Ammon's horn (tissue), 1 donor: ENCODE measurements at places on chromosomes 16 and 17.

GRCh38 chr16:6725634-6726331 lies 606.9 kb upstream of the RBFOX1 start:
- DNase-seq, result peak; percentile 50

- DNase-seq, result no peak
These were observed 32.2 kb downstream of the MRM3 start for GRCh38 chr17:814371-814770.

GRCh38 chr16:89831810-89832328 lies 3.6 kb downstream of the SPIRE2 start:
- no peak for DNase-seq

DNA sequence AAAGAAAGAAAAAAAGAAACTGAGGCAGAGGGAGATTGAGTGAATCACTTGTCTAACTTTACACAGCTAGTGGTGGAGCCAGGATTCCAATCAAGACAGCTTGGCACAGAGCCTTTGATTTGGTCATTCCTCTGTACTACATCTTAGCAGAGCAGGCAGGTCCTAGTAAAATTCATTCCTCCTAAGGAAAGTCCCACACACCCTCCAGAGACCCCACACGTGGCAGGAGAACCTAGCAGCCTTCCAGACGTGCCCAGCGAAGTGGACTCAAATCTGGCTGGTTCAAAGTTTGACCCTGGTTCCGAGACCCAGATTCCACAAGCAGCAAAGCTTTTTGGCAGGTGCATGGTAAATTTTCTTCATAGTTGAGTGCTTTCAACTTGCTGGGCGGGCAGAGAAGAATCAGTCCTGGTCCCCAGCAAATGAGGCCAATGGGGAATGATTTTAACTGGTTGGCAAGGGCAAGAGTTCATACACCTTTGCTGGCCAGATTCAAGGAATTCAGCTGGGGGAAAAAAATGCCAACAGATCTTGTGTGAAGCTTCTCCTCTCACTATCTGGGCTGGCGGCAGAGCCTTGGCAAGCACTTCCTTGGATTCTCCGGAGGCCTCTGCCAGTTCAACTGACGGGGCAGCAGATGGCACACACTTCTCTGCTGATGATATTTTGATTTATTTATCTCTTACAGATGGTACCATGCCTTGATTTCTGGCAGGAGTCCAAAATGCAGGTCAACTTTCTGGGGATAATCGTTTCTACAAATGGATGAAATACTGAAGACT lies 82.4 kb downstream of the GSG1L start:
- DNase-seq, result no peak

DNA sequence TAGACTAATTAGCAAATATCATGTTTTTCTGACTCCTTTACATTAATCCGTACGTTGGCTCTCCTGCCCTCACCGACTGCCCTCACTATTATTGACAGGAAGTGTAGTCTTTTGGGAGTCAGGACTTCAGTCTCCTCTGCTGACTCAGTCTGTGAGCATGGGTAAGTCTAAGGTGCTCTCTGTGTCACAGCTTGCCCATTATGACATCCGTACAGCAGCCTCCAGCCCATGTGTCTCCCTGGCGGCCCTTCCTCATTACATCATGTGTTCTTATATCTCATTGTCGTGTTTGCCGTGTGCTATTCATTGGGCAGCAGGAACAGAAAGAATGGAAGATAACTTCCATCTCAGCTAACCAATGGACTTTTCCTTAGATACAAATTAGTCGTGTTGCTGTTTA lies 77.5 kb downstream of the MRTFB start:
- no peak for DNase-seq

DNA sequence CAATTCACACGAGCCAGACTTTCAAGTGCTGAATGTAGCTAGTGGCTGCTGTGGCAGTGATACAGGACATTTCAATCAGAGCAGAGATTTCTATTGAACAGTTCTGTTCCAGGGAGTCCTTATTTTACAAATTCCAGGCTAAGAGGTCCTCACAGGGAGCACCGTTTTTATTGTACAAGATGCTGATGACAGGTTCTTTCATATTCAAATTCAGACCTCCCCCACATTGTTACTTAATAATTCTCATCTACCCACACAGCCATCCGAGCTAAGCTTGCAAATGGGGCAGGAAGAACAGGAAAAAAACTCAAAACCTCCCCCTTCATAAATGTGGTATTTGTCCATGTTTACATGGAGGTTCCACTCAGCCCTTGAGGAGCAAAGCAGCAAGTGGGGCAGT lies 9.8 kb downstream of the GABARAPL2 start:
- DNase-seq, result peak; percentile 33

- DNase-seq, result no peak
These were observed 83.8 kb upstream of the CA10 start for GRCh38 chr17:52242268-52242667.

DNA sequence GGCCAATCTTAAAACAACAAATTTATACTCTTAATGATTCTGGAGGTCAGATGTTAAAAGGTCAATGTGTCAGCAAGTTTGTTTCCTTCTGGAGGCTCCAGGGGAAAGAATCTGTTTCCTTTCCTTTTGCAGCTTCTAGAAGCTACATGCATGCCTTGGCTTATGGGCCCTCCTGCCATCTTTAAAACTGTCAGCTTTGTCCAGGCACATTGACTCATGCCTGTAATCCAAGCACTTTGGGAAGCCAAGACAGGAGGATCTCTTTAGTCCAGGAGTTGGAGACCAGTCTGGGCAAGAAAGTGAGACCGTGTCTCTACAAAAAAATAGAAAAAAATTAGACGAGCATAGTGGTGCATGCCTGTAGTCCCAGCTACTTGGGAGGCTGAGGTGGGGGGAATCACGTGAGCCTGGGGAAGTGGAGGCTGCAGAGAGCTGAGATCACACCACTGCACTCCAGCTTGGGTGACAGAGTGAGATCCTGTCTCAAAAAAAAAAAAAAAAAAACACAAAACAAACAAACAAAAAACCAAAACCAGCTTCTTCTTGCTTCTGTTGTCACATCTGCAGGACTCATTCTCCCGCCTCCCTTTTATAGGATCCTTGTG lies 58.3 kb downstream of the NOS2 start:
- no peak for DNase-seq

- peak; percentile 69 for DNase-seq
These were observed 8.1 kb downstream of the MRPL58 start for GRCh38 chr17:75020331-75021110.

- DNase-seq, result no peak
These were observed 15.0 kb downstream of the C16orf46 start for GRCh38 chr16:81061871-81062608.

GRCh38 chr17:44222112-44222869 lies 2.8 kb upstream of the UBTF start:
- DNase-seq, result peak; percentile 89

GRCh38 chr17:37405955-37406634 lies 541 bp downstream of the ACACA start:
- DNase-seq, result no peak

DNA sequence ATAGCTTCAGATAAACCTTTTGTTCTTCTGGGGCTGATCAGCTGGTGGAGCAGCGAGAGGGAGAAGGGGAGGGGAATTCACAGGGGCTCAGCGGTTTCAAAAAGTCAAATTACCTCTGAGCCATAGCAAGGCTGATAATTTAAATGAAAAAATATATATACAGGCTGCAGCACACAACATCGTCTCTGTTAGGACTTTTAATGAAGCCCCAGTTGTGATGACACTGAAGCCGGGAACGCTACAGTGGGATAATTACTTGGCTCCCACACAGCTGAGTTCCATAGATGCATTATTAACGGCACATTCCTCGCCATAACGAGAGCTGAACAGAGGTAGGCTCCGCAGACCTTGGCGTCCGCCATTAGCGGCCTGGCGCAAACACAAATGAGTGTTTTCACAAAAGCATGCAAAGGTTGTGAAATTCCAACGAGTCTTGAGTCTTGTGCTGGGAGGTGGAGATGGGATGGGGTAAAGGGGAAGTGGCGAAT lies 216.0 kb downstream of the C16orf78 start:
- no peak for DNase-seq

DNA sequence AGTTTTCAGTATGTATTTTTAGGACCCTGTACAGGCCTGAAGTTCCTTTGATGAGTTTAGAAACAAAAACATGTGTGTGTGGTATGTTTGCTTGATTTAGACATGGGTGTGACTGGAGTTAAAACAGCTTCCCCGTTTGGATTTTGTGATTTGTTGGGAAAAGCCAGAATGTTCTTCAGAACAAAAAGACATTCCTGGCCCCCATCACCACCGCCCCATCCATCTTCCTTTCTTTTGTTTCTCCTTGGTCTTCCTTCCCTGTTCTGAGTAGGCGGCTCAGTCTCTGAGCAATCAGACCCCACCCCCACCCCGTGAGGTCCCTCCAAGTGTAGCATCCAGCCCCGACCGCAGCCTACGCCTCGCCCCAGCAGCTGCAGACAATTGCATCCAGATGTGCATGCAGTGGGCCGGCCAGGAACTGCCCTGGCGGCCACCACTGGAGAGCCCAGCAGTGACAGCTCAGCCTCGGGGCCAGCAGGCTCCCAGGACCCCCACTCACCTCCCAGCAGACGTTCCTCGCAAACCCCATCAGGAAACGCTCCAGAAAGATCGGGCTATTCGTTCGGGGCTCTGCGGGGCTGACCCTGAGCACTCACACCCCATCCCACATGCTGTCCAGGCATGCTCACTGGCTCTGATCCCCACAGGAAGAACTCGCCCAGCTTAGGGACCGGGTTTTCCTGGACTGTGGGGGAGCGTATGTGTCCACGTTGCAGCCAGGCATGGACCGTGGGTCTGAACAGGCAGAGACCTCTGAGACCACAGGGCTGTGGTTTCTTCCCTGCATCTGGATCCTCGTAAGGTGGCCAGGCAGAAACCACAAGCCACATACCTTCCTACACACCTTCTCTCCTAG lies 99.8 kb upstream of the CDH5 start:
- DNase-seq, result no peak

GRCh38 chr16:50340578-50340977 lies 28.2 kb downstream of the BRD7 start:
- DNase-seq, result no peak

DNA sequence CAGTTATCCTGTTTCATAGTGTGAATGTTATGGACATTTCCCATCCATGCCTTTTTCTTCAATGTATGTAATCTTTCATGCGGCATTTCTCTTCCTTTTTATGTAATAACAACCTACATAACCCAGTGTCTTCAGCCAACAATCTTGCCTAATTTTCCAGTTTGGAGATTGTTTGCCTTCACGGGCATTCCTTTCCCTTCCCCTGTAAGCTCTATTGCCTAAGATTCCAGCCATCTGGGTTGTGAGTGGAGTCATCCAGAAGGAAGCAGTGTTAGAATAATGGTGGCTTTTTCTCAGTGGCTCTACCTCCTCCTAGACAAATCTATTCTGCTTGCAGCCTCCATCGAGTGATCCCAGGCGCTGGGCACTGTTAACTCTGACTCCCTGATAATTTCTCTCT lies 22.3 kb downstream of the SYCE1L start:
- DNase-seq, result no peak

- DNase-seq, result no peak
These were observed 763.6 kb downstream of the CDH11 start for GRCh38 chr16:64358291-64358690.

DNA sequence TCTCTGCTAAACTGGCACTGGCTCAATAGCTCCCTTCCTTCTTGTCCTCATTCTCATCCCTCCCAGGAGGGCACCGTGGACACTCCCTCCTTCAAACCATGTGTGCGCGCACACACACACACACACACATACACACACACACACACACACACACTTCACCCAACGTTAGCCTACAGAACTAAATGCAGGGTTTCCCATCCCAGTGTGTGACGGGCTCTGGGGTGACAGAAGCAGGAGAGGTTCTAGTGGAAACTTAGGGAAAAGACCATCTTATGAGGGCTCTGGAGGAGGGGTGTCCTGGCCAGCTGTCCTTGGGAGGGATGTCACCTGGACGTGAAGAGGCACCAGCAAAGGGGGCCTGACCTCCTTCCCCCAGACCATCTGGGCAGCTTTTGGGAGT lies 19.7 kb downstream of the OSBPL7 start:
- DNase-seq, result no peak

DNA sequence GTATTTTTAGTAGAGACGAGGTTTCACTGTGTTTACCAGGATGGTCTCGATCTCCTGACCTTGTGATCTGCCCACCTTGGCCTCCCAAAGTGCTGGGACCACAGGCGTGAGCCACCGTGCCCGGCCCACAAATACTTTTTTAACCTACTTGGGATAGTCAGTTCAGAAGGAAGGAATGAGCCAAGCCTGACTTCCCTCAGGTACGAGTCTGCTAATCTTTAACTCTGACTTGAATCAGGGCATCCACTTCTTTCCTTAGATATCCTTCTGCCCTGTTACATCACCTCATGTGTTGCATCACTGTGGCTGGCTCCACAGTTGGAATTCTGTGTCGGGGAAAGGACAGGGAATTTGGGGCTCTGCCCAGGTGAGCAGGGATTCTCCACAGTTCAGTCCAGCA lies 120.8 kb downstream of the MSI2 start:
- DNase-seq, result no peak

GRCh38 chr17:28579526-28579925 lies 2.8 kb upstream of the ALDOC start:
- no peak for DNase-seq

- no peak for DNase-seq
These were observed 12.8 kb downstream of the NECAB2 start for GRCh38 chr16:83980794-83981193.

DNA sequence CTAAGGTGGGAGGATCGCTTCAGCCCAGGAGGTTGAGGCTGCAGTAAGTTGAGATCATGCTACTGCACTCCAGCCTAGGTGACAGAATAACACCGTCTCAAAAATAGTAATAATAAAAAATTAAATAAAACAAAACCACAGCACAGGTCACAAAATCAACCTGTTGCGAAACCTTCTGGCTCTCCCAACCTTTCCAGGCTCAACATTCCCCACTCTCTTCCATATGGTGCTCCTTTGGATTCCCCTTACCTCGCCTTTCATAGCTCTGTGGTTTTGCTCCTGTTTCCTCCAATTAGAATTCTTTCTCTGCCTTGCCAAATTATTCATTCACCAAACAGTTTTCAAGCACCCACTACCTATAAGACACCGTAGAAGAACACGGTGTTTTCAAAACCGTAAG lies 4.7 kb downstream of the ZDHHC7 start:
- DNase-seq, result no peak

GRCh38 chr17:41907633-41908539 lies 10.9 kb downstream of the ACLY start:
- no peak for DNase-seq

DNA sequence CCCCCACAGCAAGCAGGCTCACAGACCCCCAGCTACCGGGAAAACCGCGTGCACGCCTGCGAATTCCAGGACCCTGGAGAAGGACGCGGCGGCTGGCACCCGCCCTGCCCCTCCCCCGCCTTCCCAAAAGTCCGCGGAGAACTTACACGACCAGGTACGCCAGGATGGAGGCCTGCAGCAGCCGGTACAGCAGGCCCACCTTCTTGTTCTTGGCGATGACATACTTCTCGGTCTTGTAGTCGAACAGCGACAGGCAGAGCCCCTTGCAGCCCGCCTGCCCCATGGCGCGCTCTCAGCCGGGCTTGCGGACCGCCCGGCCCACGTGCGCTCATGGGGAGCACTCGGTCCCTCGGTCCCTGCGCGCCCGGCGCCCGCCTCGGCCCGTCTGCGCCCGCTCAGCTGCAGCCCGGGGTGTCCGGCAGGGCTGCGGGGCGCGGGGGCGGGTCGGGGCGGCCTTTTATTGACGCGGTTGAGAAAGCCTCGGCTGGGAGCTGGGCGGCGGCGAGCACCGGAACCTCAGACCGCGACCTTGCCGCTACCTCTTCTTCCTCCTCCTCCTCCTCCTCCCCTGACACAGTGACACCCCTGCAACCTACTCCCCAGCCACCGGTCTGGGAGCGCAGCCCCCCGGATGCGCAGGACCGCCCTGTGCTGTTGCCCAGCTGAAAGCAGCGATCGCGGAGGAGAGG lies at the start of gene P2RX5:
TSS of gene P2RX5 (minus strand) at position 433 of the 689 bp plus-strand sequence. CDS start at position 283, 150 bp downstream.
- DNase-seq, result no peak

- DNase-seq, result no peak
These were observed 136.2 kb upstream of the RCVRN start for GRCh38 chr17:10041287-10041612.
